ENCODE measurements at places on chromosomes 6 and 20.

DNA sequence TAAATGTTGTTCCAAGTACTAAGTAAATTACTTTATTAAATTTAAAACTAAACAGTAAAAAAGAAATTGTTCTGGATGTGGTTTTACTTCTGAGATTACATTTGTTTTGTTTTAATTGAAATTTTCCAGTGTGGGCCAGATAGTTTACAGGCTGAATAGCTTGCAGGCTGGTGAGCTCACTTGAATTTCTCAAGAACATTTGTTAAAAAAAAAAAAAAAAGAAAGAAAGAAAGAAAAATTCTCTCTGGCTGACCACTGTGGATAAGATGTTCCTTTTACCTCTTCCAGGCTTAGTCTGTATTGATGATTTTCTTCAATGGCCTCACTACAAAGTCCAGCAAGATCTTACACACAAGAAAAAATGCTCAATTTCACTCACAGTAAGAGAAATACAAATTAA, 85.4 kb downstream of the PLCG1 start:
- DNase-seq, result no peak

DNA sequence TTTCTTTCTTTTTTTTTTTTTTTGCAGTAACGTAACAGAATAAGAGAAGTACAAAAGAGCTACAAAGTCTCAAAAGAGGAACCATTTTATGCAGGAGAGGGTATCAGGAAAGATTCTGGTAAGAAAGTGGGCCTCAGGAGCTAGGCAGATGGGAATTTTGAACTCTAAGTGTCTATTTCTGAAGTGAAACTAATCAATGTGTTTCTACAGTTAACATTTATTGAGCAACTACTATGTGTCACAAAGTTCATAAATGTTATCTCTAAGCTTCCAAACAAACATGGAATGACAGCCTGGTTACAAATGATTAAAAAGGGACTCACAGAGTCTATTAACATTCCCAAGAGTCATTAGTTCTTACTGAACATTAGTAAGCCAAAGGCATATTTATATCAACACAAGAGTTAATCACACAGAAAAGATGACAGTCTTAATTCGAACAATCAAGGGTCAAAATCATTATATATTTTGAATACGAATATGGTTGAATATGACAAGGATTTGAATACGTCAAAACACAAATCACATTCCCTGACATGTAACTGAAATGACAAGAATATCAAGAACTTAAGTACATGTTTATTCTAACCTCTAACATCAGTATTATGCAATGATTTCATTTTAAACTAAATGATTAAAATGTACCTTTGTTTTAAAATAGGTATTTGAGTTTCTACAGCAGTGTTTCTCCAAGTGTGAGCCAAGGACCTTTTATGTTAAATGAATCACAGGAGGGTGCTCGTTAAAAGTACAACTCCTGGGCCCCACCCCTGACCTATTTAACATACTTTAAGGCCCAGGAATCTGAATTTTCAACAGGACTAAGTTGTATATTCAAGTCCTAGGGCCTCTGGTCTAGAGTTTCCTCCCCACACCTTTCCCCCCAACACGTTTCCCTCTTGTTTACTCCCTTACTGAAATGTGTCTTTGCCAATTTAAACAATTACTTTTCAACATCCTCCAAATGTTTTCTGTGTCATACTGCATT, 89.7 kb downstream of the ATXN1 start:
- no peak for DNase-seq

DNA sequence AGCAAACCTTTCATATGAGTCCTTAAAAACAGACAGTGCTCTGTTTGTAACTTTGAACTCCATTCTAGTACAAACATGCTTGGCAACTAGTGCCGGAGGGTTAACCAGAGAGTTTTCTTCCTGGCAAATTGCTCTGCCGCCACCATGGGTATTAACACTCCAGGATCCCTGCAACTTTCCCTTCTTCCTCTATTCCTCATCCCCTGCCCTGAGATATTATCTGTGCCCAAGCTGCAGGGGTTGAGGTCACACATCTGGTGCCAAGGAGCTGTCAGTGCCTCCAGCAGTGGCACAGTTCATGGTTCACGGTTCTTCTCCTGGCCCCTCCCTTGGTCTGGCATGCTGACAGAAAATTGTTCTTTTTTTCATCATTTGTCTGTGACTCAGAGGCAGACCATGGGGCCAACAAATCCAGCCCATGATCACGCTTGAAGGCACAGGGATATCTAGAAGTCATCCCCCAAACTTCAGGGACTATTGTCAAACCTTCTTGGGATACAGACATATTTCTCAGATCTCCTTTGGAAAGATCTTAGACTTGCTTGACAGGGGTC, 77.5 kb downstream of the ATXN1 start:
- no peak for DNase-seq

- no peak for DNase-seq
These were observed 78.8 kb downstream of the ADGRG6 start for GRCh38 chr6:142380626-142381025.

GRCh38 chr6:53029257-53029656, 34.2 kb upstream of the GSTA4 start:
- DNase-seq, result no peak

- DNase-seq, result no peak
These were observed 33.5 kb upstream of the MCM9 start for GRCh38 chr6:118968416-118968815.
